Suppressor macrophage treated with lipopolysaccharide for 4 hours (primary cell): ENCODE measurements at places on chromosomes 6 and 20.

DNA sequence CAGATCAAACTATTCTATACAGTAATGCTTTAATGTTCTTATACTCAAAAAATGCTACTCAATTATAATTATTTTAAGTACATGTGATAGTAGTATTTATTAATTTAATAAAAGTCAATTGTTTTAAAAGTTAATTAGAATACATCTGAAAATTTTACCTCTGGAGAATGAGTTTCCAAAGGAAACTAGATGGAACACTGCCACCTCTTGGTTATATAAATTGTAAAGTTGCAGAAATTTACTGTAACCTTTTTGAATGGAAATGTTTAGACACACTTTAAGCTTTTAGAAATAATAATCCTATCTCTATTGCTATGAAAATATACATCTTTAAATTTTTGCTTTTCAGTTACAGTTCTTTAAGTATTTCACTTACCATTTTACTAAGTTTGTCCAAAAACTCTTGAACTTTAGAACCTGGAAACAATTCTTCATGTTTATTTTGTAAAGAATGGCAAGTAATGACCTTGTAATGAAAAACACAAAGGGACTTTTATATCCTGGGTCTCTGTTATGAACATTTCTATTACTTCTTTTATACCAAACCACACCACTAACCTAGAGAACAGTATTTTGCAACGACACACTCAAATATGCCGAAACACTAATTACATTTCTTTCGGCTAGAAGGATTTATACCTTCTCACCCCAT is 10.9 kb upstream of the BMP5 start:
- DNase-seq: peak; percentile 4

- DNase-seq: no peak
Measured at GRCh38 chr6:89368999-89369398, 16.5 kb upstream of the UBE2J1 start.

DNA sequence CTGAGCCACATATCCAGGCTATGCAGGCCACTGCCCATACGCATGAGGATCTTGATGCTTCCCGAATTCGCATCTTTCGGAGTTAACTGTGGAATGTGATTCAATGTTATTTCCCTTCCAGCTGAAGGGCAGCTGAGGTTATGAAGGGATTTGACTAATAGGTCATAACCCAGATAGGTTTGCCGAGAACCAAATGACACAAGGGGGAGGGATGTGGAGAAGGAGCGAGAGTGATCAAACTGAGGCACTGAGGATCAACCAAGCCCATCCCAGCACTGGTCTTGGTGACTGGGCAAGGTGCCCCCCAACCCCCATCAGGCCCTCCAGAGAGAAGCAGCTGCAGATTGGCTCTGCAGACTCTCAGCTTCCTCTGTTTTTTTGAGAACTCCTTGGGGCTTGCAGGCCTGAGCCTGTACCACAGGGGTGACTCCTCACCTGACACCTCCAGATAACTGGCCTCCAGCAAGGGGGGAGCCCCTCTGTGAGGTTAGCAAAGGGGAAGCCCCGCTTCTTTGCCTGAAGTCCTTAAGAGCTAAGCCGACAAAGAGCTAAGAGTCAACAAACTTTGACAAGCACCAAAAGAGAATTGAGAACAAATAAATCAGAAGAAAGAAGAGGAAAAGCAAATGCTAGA is 185.9 kb downstream of the PDE7B start:
- no peak for DNase-seq

DNA sequence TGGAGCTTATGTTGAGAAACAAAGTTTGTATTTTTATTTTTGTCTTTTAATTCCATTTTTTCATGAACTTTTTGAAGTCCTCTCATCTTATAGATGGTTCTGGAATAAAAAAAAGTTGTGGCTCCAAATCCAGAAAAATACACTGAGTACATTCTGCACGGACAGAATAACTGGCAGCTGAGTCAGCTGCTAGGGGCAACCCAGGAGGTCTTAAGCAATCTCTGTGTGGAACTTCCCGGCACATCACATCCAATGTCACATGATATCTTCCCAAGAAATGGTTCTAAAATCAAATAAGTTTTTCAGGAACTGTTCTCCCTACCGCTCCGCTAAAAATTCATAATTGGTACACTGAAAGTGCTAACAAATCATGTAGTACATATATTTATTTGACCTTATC is 29.8 kb downstream of the SLC13A3 start:
- no peak for DNase-seq

DNA sequence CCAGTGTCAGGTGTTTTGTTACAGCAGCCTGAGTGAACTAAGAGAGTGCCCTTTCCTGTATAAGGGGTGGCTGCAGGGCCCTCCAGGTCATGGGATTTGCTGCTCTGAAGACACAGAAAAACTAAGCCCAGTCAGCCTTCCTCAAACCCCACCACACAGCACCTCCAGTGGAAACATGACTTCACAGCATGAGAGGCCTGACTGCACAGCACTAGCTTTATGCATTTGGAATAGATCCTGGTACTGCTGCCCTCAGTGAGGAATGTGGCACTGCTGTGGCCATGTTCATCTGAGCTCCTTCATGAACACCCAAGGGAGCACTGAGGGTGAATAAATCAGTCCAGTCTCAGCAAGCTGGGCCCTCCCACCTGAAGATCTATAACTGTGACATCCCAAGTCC is 296.1 kb upstream of the FOXQ1 start:
- no peak for DNase-seq

GRCh38 chr6:139418481-139419132 is 44.2 kb upstream of the CITED2 start:
- no peak for DNase-seq

DNA sequence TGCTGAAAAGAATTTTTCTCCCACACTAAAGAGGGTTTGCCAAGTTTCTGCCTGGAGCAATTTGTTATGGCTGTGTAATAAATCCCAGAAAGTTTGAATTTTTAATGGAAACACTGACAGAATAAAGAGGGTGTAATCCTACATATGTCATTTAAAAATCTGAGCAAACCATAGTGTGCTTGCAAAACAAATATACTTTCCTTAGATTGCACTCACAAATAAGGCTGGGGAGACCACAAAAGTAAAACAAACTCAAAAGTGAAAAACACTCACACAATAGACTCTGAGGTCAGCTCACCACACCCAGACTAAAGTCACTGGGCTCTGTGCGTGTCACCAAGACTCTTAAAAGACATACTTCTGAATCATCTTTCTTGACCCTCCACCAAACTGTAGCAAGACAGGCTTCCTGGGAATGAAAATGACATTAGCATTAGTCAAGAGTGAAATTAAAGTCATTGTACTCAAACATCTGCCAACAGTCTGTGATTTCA is 4.8 kb upstream of the ATXN1 start:
- DNase-seq: peak; percentile 90

- DNase-seq: no peak
Measured at GRCh38 chr20:57768519-57768918, 58.7 kb upstream of the PMEPA1 start.

- DNase-seq: peak; percentile 95
Measured at GRCh38 chr6:4344317-4344899, 209.0 kb upstream of the ECI2 start.

GRCh38 chr6:75437421-75437891 is 56.1 kb downstream of the FILIP1 start:
- no peak for DNase-seq

DNA sequence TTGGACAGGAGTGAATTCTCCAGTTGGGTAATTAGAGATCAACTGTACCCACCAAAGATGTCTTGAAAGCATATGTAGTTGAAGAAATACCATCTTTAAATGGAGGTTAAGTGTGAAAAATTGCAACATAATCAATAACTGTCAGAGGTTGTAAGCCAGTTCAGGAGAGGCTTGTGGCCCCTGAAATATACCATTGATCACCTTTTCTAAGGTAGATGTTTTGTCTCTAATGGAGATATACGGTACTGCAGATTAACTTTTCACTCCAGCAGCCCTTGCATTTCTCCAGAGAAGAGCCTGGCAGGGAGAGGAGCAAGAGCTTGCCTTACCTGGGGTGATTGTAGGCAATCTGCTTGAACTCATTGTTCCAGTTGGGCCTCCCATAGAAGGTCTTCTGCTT is 48.8 kb downstream of the NOX3 start:
- no peak for DNase-seq

- DNase-seq: no peak
Measured at GRCh38 chr20:50538276-50538675, 28.1 kb downstream of the PTPN1 start.

DNA sequence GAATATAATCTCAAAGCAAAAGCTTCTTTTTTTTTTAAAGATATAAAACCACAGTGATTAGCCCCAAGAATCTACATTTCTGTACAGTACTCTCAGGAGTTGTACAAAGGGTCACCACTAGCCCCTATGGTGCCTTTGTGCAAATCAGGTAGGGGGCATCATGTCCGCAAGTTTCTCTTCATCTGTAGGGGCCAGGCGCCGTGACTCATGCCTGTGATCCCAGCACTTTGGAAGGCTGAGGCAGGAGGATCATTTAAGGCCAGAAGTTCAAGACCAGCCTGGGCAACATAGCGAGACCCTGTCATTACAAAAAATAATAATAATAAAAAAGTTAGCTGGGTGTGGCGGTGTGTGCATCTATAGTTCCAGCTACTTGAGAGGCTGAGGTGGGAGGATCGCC is 63.9 kb downstream of the ZMYND8 start:
- no peak for DNase-seq

- no peak for DNase-seq
Measured at GRCh38 chr6:67722861-67723261, 912.2 kb upstream of the ADGRB3 start.

DNA sequence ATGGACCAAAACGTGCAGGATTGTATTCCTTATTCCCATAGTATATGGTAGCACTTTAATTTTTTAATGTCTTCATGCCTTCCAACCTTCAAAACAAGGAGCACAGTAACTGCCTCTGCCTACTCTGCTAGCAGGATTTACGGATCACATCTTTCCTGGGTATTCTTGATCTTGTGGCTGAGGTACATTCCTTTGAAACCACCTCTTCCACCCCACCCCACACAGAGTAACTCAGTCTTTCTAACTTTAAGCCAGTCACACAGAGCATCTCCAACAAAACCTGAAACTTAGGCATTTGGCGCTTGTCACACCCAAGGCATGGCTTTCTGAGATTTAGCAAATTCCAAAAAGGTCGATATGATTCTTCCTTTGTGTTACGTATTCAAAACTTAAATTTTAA is 2.3 kb upstream of the ID4 start:
- DNase-seq: no peak

DNA sequence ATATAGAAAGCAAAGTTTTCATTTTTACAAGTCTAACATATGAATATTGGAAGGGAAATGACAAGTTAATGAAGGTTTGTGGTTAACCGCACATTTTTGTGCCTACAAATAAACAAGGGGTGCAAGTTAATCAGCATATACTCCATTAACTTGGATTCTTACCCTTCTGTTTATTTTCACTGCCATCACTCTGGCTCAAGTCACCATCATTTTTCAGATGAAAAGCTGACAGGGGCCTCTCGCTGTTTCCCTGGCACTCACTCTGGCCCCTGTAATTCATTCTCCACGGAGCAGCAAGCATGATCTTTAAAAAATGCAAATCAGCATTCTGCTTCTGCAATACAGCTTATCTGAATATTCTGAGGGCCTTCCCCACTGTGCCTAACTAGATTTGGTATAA is 29.8 kb downstream of the APCDD1L start:
- no peak for DNase-seq

- no peak for DNase-seq
Measured at GRCh38 chr6:128406453-128406852, 113.9 kb downstream of the PTPRK start.

DNA sequence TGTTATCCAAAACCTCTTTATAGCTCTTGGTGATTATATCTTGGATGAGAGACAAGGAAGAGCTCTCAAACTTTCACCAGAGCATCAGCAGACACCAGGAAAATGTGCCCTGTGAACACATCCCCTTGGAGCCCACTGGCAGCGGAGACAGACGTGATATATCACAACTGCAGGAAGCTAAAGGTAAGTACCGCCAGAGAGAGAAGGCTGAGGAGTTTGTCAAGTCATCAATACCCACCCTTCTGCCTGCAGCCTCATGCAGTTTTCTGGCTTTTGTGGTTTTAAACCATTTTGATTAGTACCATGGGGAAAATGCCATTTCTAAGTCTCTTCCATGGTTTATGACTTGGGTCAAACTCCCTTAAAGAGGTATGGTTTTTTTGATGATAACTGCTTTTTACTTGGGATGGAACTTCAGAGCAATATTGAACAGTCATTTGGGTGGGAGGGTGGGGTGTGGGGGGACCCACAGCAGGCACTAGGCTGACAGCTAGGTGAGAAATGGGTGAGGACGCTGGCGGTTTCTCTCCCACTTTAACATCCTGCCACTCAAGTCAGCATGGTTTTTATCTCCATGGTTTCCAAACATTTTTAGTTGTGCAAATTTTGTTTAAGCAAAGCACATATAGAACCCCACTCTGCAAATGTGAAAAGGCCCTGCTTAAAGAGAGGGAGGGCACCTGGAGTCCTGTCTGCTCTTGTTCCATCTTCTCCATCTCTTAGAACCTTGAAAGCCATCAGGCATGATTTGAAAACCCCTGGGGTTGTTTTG is 108.4 kb downstream of the SCML4 start:
- DNase-seq: no peak

DNA sequence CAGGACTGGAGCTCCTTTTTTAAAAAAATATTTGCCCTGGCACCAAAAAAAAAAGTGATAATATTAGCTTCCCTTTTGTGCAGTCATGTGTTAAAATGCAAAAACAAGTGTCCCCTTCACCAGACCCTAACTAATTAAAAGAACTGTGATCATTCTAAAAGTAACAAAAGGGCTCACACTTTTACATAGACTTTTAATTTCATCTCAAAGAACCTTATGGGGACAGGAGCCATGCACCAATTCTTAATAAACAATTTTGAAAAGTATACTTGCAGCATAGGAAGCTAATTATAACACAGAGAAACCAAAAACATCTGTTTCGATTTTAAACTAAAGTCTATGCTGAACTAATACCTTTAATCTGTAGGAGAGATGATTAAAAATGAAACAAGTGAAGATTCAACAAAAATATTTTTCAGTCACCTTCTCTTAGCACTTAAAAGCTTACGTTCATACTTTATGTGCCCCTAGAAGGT is 17.3 kb downstream of the STX7 start:
- DNase-seq: no peak

- DNase-seq: no peak
Measured at GRCh38 chr6:148118244-148118643, 224.4 kb upstream of the SASH1 start.

DNA sequence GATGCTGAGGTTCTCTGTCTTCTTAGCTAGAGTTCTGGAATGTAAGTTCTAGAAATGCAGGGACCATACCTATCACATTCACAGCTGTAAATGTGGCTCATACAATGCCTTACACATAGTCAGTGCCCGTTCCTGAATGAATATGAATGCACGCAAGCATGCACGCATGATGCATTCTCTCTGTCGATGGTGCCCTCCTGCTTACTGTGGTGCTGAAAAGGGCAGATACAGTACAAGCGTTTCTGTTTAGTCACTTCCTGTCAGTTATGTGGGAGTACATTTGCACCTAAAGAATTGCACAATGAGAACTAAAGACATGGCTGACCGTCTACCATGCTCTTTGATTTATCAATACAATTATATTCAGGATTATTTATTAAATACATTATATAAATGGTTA is 152.2 kb upstream of the SOX4 start:
- DNase-seq: peak; percentile 23

DNA sequence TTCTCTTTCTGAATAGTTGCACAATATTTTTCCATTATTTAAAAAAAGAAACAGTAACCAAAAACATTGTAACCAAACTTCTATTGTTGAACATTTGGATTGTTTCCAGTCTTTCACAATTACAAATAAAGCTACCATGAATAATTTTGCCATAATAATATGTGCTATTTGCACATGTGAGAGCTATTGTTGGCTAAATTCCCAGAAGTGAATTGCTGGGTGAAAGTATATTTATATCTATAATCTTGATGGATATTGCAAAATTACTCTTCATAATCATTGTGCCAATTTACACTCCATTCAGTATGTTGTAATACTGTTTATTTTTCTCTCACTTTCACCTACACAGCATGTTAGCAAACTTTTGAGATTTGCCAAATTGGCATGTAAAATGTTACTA is 36.6 kb upstream of the SLC22A16 start:
- DNase-seq: peak; percentile 62
